B cell (primary cell): ENCODE measurements at places on chromosomes 7 and 10. TPM values are rescaled to one million over a fixed set of nuclear protein-coding genes. Genes with fewer than 3 reads are reported as not detected.

LIPM gene
- not detected in 2 replicates for total RNA-seq

DNA sequence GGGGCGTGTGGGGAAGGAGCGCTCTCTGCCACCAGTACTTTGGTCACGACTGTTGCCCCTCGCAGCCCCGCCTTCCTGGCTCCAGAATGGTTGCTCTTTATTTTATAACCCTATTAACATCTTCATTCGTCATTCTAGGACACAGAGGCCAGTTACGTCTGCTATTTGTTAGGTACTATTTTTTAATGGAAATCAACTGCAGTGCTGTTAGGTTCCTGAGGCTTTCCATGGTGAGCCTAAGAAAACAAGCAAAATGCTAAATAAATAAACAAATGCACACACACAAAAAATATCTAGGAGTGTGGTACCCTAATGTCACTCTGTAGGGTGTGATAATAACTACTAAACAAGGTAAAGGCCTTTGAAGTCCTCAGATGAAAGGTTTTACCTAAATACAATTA is 71.1 kb downstream of the SLC37A3 start:
- DNase-seq, result no peak

MIOS gene
- total RNA-seq, result 48.7 and 50.1 TPM in 2 replicates

NAT16 gene
- total RNA-seq, result not detected in 2 replicates

MTURN gene
- total RNA-seq, result 13.9 and 16.5 TPM in 2 replicates

DNA sequence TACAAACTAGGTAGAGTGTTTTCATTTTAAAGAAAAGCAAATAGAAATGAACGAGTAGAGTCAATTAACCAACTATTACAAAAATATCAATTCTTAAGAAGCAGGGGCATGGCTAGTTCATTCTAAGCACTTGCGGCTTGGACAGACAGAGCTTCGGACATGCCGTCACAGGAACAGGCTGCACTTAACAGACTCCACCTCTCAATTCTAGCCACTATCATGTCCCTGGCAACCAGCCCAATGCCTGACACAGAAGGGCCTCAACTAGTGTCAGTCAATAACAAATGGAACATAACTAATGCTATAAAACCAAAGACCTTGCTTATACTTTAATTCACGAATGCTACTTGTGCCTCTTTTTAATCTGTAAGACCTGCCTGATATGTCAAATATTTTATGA is 74.4 kb downstream of the TPK1 start:
- DNase-seq, result no peak

MBLAC1 gene
- total RNA-seq, result 4.5 TPM in 2 replicates

GRCh38 chr10:17416442-17417211 is 37.8 kb downstream of the ST8SIA6 start:
- DNase-seq, result no peak

DNA sequence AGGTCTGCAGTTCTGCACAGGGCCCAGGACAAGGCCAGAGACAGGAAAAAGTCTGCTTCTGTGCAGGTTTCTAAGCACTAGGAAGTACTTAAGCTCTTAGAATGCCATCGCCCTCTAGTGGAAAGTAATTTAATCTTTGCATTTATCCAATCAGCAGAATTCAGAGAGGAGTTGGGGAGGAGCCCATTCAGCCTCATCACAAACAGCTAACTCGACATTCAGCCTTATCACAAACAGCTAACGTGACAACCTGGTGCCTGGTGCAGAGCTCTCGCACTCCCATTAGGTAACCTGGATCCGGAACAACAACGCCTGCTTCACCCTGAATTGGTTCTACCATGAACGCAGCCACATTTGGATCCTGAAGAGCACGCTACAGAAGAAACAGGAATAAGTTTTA is 15.2 kb downstream of the OAT start:
- peak; percentile 83 for DNase-seq

- DNase-seq, result no peak
Measured at GRCh38 chr10:82289945-82290344, 415.0 kb downstream of the NRG3 start.

SLC29A3 gene
- 6.7 and 8.2 TPM in 2 replicates for total RNA-seq

DNA sequence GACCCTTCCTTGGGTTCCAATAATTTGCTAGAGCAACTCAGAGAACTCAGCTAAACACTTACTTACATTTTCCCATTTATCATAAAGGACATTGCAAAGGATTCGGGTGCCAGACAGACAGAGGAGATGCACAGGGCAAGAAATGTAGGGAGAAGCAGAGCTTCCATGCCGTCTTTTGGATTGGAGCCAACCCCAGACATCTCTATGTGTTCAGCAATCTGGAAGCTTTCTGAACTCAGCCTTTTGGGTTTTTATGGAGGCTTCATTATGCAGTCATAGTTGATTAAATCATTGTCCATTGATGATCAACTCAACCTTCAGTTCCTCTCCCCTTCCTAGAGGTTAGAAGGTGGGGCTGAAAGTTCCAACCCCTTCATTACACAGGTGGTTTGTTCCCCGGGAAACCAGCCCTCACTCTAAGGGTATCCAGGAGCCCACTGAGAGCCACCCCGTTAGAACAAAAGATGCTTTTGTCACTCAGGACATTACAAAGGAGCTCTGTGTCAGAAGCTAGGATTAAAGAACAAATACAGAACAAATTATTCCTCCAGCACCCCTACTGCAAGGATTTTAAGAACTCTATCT is 211.9 kb upstream of the VSTM2A start:
- DNase-seq, result no peak

DNA sequence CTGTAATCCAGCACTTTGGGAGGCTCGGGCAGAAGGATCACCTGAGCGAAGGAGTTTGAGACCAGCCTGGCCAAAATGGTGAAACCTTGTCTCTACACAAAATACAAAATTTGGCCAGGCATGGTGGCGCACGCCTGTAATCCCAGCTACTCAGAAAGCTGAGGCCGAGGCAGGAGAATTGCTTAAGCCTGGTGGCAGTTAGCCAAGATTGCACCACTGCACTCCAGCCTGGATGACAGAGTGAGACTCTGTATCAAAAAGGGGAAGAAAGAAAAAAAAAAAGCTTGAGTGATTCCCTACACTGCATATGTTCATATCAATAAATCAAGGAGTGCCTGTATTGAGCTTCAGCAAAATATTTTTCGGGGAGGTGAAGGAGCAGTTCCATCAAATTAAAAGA is 45.8 kb upstream of the SRRM3 start:
- no peak for DNase-seq

- DNase-seq, result peak; percentile 6
Measured at GRCh38 chr7:85890244-85890811, 703.5 kb upstream of the SEMA3D start.

FFAR4 gene
- not detected in 2 replicates for total RNA-seq

GRCh38 chr10:132548869-132549268 is 11.3 kb downstream of the INPP5A start:
- DNase-seq, result no peak

DNA sequence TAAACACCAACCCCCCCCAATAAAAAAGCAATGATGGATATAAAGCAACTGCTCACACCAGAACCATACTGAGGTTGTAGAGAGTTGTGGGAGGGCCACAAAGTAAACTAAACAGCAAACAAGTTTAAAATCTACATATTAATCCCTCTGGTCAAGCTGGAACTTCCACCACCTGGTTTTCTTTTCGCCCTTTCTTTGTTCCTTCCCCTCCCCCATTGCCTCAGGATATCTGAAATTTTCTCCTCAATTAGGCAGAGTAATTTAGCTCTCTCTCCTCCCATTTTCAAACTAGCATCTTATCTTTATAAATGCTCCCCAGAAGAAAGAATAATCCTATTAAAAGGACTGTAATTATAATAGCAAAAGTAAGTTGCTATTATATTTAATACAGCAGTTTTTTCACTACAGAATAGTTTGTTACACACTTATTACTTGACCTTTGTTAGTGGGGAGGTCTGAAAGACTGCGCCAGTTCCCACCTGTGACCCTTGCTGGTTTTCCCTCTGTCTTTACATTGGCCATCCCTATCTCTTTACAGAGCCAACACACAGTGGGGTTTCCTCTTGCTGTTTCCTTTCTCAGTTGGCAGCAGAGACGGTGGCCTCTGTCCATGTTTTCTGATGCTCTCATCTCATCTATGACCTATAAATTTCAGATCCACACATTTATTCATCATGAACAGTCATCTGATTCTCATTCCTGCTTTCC is 235.4 kb downstream of the RNLS start:
- DNase-seq, result no peak

DNA sequence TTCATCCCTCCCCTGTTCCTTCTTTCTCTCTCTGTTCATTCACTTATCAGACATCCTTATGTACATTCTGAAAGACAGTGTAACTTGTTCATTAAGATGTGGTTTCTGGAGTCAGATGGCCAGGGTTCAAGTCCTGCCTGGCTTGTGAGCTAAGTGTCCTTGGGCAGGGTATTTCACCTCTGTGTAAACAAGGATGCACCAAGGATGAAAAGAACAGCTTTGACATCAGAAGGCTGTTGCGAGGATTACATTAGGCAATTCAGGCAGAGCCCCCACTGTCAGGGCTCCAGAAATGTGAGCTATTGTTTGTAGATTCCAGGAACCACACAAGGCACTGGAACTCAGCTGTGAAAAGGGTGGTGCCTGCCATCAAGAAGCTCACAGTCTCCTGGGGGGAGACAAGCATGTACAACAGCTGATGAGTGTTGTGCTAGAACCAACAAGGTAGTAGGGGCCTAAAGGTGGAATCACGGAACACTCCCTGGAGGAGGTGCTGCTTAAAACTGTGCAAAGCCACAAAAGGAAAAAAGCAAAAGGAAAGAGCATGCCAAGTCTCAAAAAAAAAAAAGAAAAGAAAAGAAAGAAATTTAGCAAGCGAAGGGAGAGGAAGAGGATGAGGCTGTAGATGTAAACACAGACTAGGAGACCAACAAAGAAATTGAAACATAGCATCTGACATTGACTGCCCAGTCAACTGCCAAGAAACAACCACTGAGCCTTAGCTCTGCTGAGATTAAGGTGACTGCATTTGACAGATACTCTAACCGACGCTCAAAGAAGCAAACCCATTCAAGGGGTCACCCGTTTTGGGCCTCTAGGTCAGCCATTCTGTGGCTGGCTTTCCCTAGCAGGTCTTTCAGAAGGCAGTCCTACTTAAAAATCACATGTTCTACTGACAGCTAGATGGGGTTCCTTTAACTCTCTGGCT is 12.5 kb downstream of the PDLIM1 start:
- no peak for DNase-seq

GRCh38 chr10:47353351-47353750 is 5.2 kb downstream of the RBP3 start:
- DNase-seq, result no peak

DNA sequence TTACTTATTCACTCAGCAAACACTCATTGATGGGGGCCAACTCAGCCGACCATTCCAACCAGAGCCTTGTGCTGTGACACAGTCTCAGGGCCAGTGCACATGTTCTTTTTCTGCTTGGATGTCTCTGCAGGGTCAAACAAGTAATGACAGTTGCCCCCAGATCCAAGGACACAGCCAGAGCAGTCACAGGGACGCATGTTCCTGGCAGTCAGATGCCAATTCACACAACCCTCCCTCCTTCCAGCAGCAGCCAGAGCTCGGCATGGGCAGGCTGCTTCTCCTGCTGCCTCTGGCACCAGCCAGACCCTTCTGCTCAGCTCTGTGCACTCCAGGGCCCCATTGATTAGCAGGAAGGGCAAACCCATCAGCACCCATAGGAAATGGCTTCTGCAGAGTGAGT is 20.3 kb downstream of the DRGX start:
- no peak for DNase-seq

GRCh38 chr7:158083526-158084310 is 503.9 kb downstream of the PTPRN2 start:
- no peak for DNase-seq

DNA sequence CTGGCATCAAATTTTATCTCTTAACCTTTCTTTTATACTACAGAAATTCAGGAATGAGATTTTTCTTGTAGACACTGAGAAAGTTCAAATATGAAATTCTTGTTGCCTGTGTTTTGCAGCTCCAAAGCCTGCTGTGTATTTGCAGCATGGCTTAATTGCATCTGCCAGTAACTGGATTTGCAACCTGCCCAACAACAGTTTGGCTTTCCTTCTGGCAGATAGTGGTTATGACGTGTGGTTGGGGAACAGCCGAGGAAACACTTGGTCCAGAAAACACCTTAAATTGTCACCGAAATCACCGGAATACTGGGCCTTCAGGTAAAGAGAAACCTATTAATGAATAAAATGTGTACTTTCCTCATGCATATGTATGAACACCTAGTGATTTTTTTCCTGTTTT is 24.8 kb downstream of the LIPK start:
- DNase-seq, result no peak

DNA sequence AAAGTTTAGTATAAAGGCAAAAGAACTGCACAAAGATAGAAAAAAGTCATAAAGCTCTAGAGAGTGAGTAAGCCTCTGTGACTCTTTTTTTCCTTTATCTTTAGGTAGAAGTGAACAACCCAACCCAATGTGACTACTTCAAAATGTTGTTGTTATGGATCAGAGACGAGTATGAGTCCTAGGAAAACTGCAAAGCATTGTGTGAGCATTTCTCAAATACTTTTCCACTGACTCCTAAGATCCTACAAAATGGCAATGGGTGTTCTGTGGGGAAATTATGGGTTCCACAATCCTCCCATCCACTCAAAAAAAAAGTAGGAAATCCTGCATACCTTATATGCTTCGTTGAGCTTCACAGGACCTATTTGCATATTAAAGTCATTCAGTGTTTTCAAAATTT is 177.1 kb downstream of the DGKI start:
- no peak for DNase-seq

DNA sequence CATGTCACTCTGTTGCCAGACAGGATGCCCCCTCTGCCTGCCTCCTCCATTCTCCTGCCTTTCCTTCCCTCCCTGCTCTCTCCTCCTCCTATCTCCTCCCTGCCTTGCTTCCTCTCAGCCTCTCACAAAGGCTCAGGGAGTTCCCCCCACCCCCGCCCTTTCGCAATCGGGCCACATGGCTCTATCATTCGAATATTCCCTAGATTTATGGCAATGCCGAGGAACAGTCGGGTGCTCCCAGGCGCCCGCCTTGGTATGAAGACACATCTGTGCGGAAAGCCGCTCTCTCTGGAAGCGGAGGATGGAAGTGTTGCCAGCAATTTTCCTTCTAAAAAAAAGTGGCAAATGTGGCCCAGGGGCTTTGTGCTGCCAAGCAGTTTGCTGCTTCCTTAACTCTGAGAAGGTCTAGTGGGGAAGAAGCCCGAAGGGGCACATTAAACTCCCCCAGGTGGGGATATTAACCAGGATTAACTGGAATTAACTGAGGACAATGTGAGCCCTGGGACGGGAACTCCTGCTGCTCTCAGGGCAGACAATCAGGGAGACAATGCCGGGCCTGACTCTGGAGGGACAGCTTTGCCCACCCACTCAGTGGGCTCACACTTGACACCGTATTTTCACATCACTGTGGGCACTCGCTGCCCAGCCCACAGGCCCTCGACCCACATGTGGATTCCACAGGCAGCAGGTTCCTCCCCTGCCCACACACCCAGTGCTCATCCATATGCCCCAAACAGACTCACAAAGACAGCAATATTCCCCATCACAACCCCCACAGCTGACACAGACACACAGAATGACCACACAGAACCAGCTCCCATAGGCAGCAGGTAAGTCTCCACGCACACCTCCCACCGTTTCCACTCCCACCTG is 88.4 kb upstream of the SMNDC1 start:
- no peak for DNase-seq

C7orf57 gene
- total RNA-seq, result not detected in 2 replicates

RRP12 gene
- 33.6 and 35.7 TPM in 2 replicates for total RNA-seq
